ENCODE measurements at places on chromosomes 4 and X.

DNA sequence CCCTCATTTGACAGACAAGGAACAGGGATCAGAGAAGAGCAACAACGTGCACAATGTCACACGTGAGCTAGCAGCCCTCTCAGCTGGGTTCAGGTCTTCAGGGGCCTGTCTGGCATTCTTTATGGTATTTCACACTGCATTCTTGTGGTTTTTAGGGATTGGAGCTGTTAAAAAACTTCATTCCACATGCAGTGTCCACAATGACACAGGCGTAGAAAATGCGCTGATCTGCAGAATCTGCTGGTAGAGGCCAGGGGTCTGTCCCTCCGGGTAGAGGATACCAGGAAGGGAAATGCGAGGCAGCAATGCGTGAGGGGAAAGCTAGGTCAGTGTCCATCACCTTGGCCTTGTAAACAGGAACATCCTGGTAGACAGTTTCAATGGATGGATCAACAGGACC, 36.6 kb downstream of the MAP7D3 start:
- DNase-seq, result no peak

GRCh38 chr4:6969826-6970800, 60.5 kb downstream of the TBC1D14 start:
- peak; percentile 62 for DNase-seq

DNA sequence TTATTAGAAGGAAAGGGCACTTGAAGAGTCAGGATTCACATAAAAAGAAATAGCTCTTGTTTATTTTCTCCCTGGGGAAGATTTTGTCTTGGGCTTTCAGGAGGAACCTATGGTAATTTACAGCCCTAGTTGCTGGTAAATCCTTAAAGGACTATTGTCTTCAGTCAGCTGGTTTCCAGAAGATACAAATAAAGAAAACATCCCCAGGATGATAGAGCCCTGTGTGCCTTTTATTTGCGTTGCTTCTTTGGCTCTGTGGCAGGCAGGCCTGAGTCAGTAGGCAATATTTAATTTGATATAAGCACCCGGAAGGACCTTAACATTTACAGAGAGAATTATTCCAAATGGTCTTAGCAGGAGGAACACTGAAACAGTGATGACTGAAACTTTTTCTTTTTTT, 131.0 kb upstream of the SLC34A2 start:
- DNase-seq, result no peak

DNA sequence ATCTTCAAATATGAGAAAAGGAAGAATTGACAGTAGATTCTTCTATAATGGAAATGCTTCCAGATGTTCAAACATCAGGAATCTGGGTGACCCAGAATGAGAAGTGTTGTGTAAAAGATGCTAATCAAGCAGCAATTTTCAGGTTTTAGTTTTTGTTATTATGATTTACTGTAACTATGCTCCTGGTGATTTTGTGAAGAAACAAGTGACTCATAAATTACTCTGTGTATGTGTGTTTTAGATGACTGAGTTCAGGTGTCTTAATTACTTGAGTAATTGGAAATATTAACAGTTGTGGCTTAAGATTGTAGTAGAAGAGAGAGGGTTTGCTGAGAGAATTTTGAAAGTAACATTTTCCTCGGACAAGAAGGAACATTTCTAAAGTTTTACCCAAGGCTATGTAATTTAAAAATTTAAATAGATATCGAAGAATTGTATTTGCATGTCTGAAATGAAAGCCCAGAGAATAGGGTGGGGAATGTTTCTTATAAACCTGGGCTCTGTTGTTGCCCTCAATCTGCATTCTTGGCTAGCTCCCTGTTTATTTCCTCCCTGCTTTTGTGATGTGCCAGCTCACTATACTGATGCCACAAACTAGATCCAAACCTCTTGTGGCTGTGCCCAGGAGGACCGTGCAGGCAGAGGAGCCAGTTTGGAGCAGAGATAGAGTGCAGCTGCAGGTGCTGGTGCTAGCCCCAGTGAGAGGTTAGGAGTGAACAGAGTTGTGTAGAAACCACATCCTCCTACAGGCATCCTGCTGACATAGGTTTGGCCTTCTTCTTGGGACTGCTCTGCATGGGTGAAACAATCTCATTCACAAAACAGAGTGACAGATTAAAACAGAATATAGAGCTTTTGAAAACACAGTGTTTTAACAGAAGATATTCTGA, 25.4 kb upstream of the TNIP3 start:
- DNase-seq, result peak; percentile 37

- no peak for DNase-seq
Measured at GRCh38 chr4:135548711-135549110, 1347.1 kb upstream of the PABPC4L start.

DNA sequence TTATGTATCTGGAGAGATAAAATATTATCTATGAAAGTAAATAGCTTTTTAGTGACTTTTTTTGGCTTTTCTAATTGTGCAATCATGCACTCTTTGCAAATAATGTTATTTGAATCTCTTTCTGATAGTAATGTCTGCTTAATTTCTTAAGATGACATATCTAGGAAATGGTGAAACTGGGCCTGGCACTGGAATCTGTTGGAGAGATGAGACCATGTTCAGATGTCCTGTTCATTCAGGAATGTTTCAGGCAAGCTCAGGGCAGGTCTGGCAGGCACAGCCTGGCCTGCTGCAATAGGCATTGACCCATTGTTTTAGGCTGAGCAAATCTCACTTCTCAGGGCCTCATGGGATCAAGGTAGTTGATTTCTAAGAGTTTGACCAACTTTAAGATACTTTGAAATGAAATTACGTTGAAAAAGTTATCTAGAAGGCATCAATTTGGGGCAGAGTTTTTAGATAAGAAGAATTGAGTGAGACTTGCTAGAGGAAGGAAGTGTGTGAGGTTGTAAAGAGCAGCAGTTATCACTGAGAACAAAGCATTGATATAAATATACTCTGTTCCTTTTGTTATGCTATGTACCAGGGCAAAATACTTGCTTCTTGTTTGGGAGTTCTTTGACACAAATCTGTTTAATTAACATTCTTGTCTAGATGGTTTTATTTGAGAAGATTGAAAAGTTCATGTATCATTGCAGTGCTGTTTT, 133.0 kb upstream of the LEF1 start:
- no peak for DNase-seq

DNA sequence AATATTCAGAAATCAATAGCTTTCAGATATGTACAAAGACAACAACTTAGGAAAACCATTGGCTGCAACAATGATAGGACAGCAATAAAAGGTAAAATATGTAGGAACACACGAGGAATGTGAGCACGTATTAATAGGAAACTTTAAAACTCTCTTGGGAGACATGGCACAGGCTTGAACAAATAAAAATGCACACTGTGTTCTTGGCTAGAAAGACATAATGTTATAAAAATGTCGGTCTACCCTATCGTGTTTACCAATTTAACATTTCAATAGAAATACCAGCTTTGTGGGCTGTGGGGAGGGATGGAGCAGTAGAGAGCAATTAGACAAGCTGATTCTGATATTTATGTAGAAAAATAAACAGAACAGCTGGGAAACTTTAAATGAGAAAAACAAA, 69.0 kb upstream of the FAM9B start:
- no peak for DNase-seq

DNA sequence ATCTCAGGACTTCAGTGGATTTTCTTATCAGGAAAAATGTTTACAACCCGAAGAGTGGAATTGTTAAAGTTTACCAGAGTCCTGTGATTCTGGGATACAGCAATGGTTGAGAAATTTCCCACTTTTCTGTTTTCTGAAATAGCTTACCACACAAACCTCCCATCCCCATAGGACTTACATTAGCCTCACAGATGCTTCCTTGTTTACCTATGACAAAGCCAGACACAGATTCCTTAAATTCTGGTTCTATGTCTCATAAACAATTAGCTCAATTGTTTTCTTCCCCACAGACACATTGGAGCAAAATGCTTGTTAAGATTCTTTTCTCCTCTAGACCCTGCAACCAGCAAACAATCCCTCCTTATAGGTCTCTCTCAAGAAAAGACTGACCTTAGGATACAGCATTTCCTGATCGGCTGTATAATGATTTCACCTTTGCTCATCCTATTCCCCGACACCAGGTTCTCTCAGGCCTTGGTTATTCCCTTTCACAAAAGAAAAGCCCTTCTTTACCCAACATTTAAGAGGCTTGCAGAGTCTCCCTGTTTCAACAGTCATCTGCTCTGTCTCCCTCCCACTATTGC, 886.2 kb downstream of the ARAP2 start:
- no peak for DNase-seq

DNA sequence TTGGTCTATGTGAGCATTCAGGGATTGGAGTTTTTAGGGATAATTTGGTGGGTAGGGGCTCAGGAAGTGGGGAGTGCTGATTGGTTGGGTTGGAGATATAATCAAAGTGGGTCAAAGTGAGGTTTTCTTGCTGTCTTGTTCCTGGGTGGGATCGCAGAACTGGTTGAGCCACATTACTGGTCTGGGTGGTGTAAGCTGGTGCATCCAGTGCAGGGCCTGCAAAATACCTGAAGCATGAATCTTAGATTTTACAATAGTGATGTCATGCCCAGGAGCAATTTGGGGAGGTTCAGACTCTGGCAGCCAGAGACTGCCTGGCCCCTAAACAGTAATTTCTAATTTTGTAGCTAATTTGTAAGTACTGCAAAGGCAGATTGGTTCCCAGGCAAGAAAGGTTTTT, 665.6 kb upstream of the PRKX start:
- DNase-seq, result no peak

- DNase-seq, result no peak
Measured at GRCh38 chr4:25638221-25638601, 17.4 kb upstream of the SLC34A2 start.

- DNase-seq, result no peak
Measured at GRCh38 chr4:182134261-182134660, 108.9 kb upstream of the TENM3 start.

DNA sequence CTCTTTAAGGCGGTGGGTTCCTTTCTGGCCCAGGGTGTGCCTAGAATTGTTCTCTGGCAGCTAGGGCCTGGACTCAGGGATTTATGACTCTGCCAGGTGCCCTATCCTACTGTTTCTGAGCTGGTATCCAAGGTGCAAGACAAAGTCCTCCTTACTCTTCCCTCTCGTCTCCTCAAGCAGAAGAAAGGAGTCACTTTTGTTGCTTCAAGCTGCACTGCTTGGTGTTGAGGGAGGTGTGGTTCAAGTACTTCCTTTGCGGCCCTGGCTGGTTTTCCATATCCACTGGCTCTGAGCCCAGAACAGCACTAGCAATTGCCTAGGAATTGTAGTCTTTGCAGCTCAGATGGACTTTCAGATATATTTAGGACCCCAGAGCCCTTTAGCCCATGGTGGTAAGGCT, 39.3 kb downstream of the RTL3 start:
- DNase-seq, result no peak

GRCh38 chr4:28004520-28004919, 1143.9 kb downstream of the STIM2 start:
- no peak for DNase-seq

- no peak for DNase-seq
Measured at GRCh38 chr4:92501456-92501855, 197.7 kb downstream of the GRID2 start.

DNA sequence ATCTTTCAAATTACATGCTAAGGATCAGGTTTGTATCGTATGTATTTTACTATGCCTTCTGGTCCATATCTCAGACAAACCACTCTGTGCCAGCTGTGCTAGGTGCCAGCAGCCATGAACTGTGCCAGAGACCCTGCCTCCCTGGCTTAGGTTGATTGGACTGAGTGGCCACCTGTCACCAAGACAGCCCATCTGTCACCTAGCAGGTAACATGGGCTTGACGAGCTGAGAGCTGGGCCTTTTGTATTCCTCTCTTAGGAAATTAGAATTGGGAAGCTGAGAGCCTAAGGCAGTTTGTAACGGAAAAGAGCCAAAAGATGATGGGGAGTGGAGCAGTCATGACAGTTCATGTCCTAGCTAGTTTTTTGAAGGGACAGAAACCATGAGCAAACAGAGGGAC, 42.5 kb downstream of the TMEM164 start:
- no peak for DNase-seq

DNA sequence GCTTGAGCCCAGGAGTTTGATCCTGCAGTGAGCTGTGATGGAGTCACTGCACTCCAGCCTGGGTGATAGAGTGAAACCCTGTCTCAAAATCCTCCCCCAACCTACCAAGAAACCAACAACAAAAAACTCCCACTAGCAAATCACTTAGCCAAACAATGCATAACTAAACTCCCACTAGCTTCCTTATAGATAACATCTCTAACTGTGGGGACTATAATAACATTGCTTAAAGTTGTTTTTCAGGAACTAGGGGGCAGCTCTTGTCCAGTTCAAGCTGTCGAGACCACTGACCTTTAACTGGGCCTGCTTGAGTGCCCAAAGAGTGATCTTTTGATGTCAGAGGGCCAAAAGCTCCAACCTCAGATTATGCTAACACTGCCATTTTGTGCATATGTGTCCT, 81.7 kb downstream of the FREM3 start:
- no peak for DNase-seq

GRCh38 chrX:106302304-106302703, 134.2 kb downstream of the PWWP3B start:
- DNase-seq, result no peak

GRCh38 chrX:96372313-96373046, 312.2 kb upstream of the DIAPH2 start:
- peak; percentile 1 for DNase-seq

GRCh38 chr4:75514949-75515612, 808 bp downstream of the THAP6 start:
- no peak for DNase-seq

DNA sequence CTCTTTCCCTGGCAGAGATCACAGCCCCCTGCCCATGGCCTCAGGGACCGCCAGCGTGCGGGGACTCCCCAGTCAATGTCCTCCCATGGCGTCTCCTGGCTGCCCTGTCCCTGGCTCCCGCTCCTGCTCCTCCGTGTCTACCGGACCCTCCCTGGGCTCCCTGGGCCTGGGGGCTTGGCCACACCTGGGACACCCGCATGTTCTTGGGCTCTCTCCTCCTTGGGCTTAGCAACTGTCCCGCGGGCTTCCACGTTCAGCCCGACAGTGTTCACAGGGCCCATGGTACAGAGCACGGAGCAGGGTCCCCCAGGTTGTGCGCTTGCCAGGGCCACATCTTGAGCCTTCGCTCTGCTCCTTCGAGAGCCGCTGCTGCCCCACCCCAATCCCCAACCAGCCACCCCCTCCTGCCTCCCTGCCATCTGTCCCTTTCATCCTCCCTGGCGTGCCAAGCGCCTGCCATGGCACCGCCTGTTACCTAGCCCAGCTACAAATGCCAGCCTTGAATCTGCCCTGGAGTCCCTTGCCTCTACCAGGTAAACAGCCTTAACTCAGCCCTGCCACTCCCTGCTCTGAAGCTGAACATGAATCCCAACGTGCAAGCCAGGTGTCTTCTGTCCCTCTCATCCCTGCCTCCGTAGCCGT, 3.9 kb downstream of the AVPR2 start:
- no peak for DNase-seq

GRCh38 chr4:80206521-80207171, 9.3 kb downstream of the PRDM8 start:
- DNase-seq, result no peak

- no peak for DNase-seq
Measured at GRCh38 chr4:166172619-166173018, 299.6 kb downstream of the TLL1 start.

- no peak for DNase-seq
Measured at GRCh38 chrX:132257116-132257515, 37.9 kb upstream of the RAP2C start.
